ENCODE measurements at places on chromosomes 4 and X.

DNA sequence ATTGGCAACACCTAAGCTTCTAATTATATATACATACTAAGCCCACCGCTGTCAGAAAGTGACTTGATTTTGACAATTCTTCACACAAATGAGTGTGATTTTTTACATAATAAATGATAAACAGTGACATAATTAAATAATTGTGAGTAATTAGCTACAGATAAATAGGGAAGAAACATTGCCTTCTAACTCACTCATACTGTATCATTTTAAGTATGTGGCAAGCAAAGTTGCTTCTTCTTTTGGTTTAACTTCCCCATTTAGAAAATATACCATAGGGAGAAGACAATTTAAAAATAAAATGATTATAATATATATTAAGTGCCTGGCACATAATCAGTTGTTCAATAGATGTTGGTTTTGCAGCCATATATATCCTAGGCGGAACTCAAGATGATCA, 644.2 kb downstream of the FSTL5 start:
- DNase-seq = no peak

- no peak for DNase-seq
Measured at GRCh38 chr4:1756079-1756478, 34.8 kb downstream of the TACC3 start.

GRCh38 chr4:109207061-109207460, 95.4 kb downstream of the COL25A1 start:
- DNase-seq = no peak

- no peak for DNase-seq
Measured at GRCh38 chrX:1597345-1598020, 6.1 kb downstream of the AKAP17A start.

DNA sequence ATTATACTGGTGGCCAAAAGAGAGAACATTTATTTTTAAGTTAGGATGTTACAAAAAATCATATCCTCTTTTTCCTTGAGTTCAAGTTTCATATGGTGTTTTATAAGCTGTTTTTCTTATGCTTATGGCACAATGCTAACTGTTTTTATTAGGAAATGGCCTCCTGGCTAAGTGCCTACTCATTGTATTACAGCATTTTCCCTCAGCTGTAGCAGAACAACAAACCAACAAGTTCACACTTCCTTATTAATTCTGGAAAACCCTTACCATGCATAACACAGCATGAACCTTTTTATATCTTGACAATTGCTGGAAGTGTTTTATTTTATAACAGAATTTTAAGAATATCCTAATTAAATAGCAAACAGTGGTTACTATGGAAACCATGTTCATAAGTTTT, 165.8 kb downstream of the GASK1B start:
- no peak for DNase-seq

- no peak for DNase-seq
Measured at GRCh38 chrX:46865281-46865680, 28.4 kb downstream of the RP2 start.

DNA sequence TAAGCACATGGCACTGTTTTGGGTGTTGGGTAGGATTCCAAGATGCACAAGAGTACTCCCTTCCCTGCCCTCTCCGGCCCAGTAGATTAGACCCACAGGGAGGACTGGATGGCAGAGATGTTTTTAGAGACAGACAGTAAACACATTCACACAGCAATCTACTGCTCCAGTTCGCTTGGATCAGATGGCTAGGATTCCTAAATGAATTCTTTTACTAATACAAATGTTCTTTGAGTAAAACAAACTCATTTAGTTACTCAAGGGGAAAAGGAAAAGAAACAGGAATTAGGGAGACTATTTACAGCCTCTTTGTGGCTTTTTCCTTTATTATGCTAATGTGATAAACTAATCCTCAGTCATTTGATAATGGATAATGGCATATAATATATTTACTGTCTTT, 5.9 kb downstream of the SNX25 start:
- no peak for DNase-seq

GRCh38 chrX:94492541-94492940, 818.5 kb downstream of the FAM133A start:
- DNase-seq = no peak

DNA sequence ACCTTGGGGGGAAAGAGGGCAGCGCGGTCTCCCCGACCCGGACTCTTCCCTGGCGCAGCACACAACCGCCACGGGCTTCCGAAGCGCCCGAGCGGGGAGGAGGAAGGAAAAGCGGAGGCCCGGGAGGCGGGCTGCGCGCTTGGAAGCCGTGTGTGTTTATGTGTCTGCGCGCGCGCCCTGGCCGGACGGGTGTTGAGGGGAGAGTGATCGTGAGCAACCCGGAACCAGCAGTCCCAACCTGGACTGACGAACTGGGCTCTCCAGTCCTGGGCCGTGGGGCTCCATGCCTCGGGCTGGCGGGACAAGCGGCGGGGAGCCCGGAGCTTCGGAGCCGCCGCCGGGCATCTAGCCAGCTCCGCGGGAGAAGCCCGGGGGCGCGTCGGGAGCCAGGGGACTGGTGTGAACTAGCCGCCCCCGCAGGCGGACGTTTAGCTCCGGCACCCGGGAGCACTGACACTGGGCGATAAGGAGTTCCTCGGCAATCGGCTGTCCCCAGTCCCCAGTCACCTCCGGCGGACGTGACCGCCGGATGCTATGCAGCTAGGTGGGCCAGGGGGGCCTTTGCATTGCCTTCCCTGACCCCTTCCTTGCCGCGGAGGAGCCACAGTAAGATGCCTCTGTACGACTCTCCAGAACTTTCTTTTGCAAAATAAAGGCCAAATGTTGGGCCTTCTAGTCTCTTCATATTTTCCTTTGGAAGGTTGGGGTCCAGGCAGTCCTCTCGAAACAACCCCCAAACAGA, 74.8 kb upstream of the BCOR start:
- DNase-seq = peak; percentile 35

DNA sequence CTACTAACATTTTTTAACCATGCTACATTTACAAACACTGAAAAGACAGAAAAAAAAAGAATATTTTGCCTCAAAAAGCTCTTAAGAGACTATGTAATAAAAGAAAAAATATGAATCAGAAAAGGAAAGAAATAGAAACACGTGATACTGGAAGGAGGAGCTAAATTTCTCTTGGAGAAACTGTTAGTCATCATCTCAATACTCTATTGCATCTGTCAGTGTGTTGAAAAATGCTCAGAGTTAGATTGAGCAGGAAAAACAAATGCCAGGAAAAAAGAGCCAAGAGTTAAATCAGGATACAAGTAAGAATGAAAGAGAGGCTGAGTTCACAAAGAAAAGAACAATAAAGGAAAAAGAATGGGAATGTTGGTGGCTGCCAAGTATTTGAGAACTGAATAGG, 2.6 kb downstream of the RAB28 start:
- no peak for DNase-seq

DNA sequence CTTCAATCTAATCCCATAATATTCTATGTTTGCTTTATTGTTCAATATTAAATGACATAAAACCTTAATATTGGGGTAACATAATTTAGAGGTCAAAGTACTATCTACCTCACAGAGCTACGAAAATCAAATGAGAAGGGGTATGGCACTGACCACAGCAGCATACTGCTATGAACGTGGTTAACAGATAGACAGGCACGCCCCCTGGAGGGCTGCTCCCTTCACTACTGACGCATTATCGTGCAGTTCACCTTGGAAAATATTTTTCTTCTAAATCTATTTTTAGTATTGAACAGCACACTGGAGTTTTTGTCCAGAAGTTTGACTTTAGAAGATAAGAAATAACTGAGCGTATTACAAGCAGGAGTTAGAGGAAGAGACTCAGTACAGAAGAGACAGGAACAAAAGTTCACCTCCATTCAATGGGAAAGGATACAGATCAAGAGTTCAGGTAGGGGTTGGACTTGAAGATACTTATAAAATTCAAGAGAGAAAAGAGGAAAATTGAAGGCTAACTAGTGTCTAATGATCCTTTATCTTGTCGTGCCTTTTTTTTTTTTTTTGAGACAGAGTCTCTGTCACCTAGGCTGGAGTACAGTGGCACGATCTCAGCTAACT, 22.7 kb downstream of the MAP9 start:
- peak; percentile 3 for DNase-seq

DNA sequence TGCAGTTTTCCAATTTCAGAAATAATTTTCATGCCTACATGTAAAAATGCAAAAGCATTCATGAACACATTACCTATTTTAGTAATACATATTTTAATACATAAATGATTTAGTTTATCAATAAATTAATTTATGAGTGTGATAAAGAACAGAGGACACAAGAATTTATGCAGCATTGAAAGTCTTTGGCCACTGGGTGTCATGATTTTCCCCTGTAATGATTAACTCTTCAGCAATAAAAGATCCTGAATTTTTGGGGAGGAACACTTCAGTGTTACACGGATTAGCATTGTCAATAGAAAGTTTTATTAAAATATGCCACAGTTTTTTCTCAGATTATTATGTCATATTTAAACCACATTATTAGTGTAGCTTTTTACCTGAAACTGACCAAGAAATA, 8.6 kb upstream of the VCX2 start:
- no peak for DNase-seq

DNA sequence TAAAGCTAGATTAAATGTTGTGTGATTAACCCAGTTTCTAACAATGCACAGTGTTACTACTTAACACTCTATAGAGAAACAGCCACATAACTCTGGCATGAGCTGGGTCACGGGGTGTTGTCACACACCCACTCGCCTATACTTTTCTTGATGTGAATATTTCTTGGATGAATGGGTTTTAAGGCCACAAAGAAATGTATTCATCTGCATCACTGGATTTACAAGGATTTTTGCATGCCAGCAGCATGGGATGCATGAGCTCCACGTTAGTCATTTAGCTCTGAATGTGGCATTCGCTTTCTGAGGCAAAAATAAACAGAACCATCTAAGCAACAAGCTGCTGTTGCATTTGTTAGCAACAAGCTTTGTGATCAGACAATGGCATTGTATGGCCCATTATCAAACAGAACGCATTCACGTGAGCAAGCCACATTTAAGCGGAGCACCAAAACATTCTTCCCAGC, 89.7 kb downstream of the LRP2BP start:
- no peak for DNase-seq

GRCh38 chrX:44651358-44651757, 108.7 kb upstream of the FUNDC1 start:
- DNase-seq = no peak

- DNase-seq = no peak
Measured at GRCh38 chr4:73520821-73521220, 39.3 kb downstream of the AFM start.

GRCh38 chr4:181007751-181008150, 1235.5 kb upstream of the TENM3 start:
- DNase-seq = no peak

DNA sequence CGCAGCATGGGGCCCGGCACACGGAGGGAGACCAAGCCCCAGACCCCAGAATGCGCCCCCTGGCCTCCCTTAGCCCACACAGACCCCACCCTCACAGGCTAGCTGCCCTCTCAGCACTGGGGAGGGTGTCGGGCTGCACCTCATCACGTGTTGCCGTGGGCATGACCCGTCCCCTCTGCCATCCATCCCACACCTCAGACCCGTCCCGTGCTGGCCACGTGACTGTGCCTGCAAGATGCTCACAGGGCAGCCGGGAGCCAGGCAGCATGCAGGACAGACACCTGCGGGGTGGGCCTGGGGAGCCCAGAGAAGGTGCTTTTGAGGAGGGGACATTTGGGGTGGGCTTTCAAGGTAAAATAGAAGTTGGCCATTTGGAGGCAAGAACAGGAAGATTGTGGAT, 4.8 kb downstream of the MSANTD1 start:
- DNase-seq = peak; percentile 0

- no peak for DNase-seq
Measured at GRCh38 chr4:86558258-86558657, 35.9 kb upstream of the PTPN13 start.

DNA sequence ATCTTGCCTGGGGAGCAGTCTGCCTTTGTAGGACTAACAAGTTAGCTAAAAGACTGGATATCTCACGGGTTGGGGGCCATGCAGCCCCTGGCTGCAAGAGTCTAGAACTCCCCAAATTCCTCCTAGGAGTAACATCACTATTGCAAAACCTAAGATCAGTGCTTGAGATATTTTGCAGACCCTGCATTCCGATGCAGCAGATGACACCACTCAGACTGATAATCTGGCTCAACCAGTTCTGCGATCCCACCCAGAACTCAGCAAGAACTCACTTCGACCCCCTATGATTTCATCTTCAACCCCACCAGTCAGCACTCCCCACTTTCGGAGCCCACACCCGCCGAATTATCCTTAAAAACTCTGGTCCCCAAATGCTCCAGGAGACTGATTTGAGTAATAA, 834.0 kb downstream of the C4orf33 start:
- DNase-seq = no peak

DNA sequence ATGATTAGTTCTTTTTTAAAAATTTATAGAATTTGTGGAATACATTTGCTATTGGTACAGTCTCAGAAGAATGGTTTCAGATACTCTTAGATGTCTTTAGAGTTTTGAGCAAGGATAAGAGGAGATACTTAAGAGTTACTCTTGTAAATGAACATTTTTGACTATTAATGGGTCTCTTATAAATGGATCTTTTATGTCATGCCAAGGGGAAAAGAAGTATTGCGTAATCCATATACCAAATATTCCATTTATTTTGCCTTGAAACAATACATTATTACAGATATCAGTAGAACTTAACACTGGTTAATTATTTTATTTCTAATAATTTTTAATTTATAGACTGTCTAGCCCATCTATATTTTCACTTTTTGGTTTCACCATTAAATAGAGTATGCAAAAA, 17.2 kb upstream of the DCAF4L1 start:
- no peak for DNase-seq

GRCh38 chr4:17786567-17786966, 5.1 kb upstream of the FAM184B start:
- no peak for DNase-seq

DNA sequence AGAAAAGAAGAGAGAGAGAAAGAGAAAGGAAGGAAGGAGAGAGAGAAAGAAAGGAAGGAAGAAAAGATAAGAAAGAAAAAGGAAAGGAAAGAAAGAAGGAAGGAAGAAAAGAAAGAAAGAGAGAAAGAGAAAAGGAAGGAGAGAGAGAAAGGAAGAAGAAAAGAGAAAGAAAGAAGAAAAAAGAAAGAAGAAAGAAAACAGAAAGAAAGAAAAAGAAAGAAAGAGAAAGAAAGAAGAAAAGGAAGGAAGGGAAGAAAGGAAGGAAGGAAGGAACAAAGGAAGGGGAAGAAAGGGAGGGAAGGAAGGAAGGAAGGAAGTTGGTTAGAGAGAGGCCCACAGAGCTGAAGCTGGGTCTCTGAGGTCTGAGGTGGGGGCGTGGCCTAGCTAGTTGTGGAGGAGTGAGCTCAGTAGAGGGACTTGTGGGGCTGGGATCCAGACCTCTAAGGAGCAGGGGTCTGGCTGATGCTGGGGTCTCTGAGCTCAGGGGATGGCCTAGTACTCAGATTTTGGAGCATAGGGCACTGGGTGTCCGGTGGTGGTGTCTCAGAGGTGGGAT, 27.1 kb upstream of the PDZD4 start:
- DNase-seq = no peak
